ENCODE measurements at places on chromosomes 13 and 19.

GRCh38 chr19:18849838-18850400, 18.2 kb downstream of the UPF1 start:
- DNase-seq, result no peak

GRCh38 chr13:46756977-46757376, 40.0 kb downstream of the ESD start:
- no peak for DNase-seq

DNA sequence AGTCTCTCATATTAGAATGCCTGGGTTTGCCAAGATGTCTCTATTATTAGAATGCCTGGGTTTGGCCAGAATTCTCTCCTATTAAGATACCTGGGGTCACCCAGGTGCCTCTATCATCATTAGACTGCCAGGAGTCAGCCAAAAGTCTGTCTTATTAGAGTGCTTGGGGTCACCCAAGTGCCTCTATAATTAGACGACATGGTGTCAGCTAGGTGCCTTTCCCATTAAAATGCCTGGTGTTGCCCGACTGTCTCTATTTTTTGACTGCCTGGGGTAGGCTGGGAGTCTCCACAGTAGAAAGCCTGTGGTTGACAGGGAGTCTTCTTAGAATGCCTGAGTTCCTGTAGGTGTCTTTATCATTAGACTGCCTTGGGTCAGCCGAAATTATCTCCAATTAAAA, 1536.6 kb downstream of the UQCRFS1 start:
- DNase-seq, result no peak

DNA sequence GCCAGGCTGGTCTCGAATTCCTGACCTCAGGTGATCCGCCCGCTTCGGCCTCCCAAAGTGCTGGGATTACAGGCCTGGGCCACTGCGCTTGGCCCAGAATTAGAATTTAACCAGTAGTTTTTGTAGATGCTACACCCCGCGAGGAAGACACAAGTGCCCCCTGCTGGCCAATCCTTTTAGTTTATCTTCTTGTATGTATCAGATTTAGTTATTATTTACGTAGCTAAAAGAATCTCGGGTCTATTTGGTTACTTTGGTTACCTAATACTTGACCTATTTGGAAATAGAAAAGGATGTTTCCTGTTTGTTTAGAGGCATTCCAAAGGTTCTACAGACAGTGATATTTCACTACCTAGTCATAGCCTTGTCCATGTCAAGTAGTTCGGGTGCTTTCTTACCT, 22.0 kb downstream of the MUC16 start:
- DNase-seq, result no peak

DNA sequence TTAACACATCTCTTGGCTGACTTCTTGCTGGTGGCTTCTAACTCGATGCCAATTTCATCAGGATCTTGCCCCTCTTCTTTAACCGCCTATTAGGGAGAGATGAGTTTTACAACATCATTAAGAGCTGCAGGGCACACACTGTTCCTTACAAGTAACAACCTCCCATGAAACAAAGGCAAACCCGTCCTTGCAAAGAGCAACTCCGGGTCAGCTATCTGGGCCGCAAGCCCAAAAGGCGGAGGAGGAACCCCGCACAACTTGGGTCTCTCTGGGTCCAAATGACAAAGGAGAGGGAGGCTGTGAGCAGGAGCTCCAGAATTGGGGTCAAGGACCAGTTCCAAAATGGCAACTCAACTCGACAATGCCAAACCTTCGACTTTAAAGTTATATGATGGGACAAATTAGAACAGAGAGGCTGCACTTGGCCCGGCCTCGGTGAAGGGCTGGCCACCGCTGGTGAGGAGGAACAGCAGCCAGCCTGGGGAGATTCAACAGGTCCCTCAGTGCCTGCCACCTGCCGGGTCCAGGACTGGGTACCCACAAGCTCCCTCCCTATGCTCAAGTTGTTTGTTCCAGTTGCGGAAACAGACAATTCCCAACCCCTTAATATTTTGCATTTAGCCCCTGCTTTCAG, 1.1 kb downstream of the SAFB2 start:
- DNase-seq, result no peak

DNA sequence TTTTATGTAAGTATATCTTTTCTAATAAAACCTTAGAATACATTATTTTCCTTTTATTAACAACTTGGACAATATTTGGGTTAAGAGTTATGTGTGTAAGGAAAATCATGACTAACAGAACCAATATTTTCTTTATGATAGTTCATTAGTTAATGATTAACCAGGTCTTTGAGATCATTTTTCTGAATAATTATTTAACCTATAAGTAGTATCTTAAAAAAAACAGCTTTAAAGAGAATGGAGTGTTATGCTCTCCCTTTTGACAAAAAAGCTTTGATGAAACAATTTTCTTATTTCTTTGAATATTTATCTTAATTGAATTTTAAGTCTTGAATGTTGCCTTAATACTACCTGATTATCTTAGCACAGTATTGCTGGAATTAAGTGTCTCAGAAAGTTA, 3.8 kb downstream of the SLAIN1 start:
- DNase-seq, result no peak

DNA sequence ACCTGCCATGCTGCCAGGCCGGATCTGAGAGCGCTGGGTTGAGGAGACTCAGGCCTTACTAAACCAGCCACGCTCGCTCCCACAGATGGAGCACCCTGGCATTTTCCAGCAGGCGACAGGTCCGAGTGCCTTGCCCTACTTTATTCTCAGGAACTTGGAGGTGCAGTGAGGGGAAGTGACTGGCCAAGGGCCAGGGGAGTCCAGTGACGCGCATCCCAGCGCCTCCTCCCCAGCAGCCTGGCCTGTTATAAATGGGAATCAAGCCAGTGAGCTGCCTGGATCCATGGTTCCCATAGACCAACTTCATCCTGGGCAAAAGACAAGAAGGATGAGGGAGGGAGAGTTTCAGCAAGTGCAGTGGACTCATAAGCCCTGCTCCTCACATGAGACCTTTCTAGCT, 35.5 kb downstream of the TMED1 start:
- DNase-seq, result no peak

- DNase-seq, result no peak
Measured at GRCh38 chr13:44989941-44990340, 603 bp downstream of the GPALPP1 start.

DNA sequence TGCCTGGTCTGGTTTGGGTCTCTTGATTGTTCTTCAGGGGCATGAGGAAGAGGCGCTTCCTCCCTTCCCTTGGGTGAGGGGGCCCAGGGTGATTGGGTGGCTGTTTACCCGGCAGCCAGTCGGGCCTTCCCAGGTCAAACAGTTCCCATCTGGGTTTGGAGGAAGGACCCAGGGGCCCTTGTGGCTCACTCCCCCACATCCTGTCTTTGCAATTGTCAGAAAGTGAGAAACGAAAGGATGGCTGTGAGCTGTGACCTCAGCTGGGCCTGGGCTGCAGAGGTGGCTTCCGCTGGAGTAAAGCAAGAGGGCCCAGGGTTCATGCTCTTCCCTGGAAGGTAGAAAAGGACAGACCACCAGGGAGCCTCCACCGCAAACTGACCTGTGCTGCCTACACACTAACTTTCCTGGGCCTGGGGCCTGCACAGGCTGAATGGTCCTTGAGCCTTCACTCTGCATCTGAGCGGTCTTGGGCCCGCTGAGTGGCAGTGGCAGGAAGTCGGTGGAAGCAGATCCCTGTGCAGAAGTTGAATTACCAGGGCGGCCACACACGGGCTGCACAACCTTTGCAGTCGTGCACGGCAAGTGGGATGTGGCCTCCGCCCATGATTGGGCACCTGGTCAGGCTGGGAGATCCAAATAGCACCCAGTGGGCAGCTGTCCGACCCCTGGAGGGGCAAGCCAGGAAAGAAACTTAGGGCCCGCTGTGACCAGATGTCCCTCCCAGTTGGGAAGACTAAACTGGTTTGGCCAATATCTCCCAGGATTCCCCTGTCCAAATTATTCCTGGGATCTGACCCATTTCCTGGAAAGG, 5.3 kb upstream of the CD79A start:
- DNase-seq, result peak; percentile 34

DNA sequence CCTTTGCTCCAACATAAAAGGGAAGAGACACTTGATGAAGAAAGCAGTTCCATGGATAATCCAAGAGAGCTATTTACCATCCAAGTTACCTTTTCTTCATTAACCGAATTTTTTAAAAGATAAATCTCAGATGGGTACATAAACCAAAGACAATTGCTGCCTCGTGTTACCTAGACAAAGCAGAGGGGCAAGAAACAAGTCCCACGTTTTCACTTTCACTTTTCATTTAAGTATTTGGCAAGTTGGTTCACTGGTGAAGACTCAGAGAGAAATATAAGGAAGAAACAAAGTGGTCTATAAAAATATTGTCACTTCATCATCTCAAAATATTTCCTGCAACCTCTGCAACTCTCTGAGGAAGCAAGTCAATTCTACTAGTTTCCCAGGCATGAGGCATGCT, 446.1 kb downstream of the FGF14 start:
- no peak for DNase-seq

GRCh38 chr19:49869009-49869483, 1.7 kb upstream of the PNKP start:
- DNase-seq, result no peak

DNA sequence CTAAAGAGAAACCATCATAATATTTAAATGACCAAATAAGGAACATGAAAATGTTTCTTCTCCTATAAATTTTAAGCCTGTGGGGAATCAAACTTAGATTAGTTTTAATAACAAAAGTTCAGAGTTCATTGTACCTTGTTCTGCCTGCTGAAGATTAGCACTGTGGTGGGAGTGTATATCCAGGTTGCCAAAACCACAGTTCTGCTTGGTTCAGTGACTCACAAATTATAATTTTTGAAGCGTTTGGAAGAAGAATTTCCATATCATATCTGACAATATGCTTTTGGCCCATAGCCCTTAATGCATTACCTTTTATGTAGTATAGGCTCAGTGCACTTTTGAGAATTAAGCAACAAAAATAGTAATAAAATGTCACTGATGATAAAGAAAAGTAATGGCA, 545.2 kb downstream of the GPC6 start:
- DNase-seq, result no peak

DNA sequence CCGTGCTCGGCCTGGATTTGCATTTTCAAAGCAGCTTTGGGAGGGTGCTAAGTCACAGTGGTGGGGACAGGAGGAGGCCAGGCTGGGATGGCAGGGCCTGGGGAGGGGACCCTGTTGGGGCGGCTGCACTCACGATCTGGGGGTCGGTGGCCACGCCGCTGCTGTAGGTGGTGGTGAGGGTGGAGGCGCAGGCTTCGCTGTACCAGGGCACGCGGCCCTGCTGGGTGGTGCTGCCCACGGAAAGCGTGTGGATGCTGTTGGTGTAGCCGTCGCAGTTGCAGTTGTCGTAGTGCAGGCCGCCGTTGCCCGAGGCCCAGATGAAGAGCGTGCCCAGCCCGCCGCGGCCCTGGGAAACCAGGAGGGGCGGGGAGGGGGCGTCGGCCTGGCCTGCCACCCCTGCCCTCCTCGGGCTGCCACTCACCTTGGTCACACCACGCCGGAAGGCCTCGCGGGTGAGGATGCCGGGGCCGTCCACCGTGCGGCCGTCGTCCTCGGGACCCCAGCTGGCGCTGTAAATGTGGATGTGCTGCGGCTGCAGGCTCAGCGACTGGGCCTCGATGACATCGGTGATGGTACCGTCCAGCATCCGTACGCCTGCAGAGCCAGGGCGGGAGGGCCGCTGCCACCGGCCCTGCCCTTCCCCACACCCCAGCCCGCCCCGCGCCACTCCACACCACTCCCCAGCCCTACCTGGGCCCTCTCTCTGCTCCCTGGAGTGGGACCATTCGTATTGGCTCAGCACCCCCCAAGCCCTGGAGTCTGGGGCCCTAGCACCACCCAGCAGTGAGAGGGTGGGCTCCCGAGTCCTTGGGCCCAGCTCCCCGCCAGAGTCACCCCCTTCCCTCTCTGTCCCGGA, 3.2 kb downstream of the PCSK4 start:
- DNase-seq, result no peak

DNA sequence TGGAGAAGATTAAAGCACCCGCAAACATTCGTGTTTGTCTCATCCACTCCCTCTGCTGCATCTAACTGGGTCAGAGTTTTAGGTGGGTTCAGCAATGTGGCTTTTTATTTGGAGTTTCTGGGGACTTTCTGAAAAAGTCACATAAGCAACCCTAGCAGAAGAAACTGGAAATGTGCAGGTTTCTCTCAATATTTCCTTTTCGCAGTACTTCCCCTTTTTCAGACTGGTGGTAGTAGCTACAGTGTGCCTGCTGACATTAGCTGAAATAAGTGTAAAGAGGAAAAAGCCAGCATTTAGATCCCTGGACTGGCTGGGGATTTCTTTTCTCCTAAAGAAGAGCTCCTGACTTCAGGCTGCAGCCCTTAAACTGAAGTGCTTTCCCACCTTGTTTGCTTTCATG, 15.9 kb upstream of the OLFM4 start:
- DNase-seq, result no peak

DNA sequence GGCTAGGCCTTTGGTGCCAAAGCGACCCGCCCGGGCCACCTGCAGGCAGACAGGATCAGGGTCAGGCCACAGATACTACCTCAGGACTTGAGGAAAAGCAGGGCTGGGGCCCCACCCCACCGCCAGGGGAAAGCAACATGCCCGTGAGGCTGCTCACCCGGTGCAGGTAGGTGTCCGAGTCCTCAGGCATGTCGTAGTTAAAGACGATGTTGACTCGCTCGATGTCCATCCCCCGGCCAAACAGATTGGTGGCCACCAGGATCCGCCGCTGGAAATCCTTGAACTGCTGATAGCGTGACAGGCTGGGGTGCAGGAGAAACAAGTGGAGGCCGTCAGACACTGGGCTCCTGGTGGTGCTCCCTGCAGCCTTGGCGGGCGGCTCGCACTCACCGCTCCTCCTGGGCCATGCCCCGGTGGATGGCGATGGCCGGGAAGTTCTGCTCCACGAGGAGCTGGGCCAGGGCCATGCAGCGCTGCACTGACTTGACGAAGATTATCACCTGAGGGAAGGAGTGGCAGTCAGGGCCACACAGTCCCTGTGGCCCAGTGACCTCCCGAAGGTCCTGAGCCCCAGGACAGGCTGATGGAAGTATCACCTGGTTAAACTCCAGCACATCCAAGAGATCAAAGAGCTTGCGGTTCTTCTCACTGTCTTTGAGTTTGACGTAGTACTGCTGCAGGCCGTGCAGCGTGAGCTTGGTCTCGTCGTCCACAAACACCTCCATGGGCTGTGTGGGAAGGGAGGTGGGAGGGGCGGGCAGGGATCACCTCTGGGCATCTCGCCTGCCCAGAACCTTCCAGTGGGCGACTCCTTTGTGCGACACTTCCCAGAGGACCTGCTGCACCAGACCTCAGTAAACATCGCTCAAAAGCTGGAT, 9.8 kb downstream of the DDX39A start:
- no peak for DNase-seq

DNA sequence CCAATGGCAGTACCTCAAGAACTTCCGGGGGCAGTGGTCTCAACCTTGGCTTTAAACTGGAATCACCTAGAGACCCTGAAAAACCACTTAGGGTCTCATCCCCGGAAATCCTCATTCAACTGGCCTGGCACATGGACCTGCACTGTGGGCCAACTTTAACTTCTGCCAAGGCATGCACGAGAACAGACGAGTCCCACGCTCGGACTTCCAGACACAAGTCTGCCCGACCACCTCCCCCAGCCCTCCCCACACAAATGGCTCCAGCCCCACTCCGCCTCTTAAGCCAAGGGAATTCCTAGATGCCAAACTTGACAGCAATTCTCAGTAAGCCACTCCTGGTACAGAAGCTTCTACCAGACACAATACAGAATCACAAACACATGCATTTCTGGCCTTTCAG, 114.0 kb downstream of the STK24 start:
- DNase-seq, result no peak

GRCh38 chr13:46051968-46052318, 603 bp downstream of the ZC3H13 start:
- DNase-seq, result no peak

GRCh38 chr13:64459778-64460177, 2770.4 kb downstream of the PCDH9 start:
- DNase-seq, result no peak
